ENCODE measurements at places on chromosomes 4 and X.

DNA sequence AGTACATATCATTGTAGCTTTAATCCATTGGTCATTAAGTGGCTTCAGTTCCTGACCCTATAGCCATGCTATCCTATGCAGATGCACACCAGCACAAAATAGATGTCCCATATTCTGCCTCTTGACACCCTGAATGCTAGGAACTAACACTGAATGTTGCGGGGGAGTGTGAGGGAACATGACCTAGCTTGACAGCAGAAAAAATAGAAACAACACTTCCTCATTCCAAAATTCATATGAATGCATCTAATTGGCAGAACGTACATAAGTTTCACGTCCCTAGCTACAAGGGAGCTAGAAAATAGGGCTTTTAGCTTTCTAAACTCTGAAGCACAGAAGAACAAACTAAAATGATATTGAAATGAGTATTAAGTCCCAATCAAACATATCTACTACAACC is 14.4 kb upstream of the DCAF8L1 start:
- DNase-seq, result no peak

- peak; percentile 67 for DNase-seq
Observed at GRCh38 chr4:20520901-20521300, 179.4 kb upstream of the PACRGL start.

GRCh38 chrX:29012867-29013266 is 425.6 kb downstream of the IL1RAPL1 start:
- DNase-seq, result no peak

DNA sequence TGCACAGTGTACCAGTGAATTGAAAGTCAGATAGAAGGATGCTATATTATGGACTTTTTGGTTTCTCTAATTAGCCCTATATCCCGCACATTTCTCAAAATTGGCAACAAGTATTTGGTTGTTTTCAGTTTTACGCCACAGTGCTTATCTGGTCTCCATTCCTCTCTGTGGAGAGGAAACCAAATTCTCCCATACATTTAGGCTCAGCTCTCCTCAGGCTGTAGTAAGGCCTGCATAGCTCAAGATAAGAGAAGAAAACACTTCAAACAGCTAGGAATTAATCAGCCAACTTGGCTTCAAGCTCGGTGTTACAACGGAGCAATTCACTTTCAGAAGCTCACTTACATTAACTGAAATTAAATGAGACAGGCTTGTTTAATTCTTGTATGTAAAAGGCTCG is 263.2 kb downstream of the PDHA2 start:
- peak; percentile 81 for DNase-seq

GRCh38 chr4:125022855-125023501 is 291.8 kb upstream of the FAT4 start:
- DNase-seq, result no peak

DNA sequence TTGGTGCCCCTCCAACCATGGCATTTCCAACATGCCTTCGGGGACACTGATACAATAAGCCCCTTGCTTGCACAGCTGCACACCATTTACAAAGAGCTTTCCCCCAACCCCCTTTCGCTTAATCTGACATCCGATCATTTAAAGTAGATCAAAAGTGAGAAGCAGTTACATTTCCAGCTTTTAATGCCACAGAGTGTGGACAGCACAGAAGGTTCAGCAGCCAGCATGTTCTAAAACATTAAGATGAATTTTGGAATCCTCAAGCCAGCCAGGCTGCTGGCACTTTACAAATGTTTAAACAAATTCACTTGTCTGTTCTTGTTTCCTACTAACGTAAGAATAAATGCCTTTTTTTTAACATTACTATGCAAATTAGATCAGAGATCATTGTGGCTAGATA is 284.4 kb upstream of the LDB2 start:
- DNase-seq, result no peak

DNA sequence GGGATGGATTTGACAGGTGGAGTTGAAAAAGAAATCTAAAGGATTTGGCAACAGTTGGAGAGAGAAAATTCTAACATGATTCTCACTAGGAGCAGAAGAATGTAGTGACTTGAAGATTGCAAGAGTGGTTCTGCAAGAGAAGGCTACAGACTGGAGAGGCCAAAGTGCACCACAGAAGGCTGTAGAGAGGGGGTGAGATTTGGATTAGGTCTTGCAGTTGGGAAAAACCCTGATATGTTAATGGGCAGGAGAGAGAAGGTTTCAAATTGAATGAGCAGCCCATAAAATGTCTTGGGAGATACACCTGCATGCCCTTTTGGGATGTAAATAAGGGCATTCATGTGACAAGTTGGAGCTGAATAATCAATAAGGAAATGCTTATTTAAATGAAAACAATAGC is 14.7 kb upstream of the VEGFD start:
- no peak for DNase-seq

DNA sequence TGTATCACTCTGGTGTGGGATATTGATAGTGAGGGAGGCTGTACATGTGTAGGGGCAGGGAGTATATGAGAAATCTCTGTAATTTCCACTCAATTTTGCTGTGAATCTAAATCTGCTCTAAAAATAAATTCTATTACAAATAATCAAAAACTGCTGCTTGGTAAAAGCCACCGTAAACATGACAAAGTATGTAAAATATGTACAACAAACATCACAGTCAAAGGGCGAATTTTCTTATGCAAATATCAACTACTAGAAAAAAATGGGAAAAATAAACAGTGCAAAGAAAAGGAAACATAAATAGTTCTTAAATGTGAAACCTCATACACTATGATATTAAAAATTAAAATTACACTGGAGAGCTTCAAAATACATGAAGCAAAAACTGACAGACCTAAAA is 105.1 kb upstream of the DCLK2 start:
- no peak for DNase-seq

- no peak for DNase-seq
Observed at GRCh38 chr4:78756776-78757175, 19.4 kb upstream of the BMP2K start.

DNA sequence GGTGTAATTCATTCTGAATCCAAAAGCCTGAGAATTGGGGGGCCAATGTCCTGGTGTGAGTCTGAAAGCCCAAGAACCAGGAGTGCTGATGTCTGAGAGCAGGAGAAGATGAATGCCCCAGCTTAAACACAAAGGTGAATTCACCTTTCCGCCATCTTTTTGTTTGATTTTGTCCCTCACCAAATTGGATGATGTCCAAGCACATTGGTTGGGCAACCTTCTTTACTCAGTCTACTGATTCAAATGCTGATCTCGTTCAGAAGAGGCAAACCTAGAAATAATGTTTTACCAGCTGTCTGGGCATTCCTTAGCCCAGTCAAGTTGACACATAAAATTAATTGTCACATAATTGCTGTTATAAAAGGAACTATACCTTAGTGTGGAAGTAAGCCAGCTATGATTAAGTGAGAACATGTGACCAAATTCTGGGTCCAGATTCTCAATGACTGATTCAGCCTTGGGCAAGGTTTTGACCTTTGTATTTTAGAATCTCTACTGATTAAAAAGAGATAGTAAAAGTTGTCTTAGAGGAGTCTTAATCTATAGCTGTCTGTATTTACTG is 34.5 kb upstream of the SLC4A4 start:
- no peak for DNase-seq

DNA sequence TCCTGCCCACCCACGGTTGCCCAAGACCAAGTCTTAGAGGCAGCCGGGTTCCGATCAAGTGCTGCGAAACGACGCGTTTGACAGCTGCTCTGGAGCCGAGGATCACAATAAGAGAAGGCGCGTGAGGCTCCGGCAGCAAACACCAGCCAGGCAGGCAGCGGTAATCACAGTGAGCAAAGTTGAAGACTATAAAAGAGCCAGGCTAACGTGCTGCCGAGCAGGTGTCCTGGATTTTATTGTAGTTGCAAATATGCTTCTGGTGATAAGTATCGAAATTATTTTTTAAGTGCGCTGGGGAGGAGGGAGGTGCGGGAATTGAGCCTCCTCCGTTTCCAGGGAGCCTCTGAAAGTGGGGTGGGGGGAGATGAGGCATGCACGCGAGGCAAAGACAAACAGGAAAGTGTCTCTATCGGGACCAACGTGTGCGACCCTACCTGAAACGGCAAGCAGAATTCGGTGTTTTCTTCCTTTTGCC is 590 bp downstream of the GABRA2 start:
- peak; percentile 31 for DNase-seq

GRCh38 chr4:11436673-11437072 is 8.0 kb upstream of the HS3ST1 start:
- no peak for DNase-seq

Data from astrocyte of the hippocampus (primary cell).